ENCODE measurements at places on chromosomes 5 and 9. TPM values are rescaled to one million over a fixed set of nuclear protein-coding genes. Genes with fewer than 3 reads are reported as not detected.
A peak's percentile ranks its signal among the peaks of the same experiment; 100 is the strongest.

DNA sequence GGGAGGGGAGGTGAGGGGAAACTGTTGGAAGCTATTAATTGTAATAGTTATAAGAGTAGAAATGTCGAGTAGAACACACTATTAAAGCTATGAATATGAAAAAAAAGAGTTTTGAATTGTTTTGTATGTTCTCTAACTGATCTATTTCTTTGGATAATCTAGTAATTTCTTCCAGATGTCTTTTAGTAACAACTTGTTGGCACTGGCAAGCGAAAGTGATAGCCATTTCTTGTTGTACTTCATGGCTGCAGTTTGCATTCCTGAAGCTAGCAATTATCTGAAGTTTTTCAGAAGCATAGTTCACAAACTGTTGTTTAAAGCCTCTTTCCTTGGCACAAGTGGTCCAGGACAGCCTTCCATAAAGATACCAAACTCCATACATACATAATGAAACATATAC lies 49.4 kb upstream of the SPATA31C2 start:
- DNase-seq, result no peak

CARD9 gene
- total RNA-seq, result 19.5 TPM

DNA sequence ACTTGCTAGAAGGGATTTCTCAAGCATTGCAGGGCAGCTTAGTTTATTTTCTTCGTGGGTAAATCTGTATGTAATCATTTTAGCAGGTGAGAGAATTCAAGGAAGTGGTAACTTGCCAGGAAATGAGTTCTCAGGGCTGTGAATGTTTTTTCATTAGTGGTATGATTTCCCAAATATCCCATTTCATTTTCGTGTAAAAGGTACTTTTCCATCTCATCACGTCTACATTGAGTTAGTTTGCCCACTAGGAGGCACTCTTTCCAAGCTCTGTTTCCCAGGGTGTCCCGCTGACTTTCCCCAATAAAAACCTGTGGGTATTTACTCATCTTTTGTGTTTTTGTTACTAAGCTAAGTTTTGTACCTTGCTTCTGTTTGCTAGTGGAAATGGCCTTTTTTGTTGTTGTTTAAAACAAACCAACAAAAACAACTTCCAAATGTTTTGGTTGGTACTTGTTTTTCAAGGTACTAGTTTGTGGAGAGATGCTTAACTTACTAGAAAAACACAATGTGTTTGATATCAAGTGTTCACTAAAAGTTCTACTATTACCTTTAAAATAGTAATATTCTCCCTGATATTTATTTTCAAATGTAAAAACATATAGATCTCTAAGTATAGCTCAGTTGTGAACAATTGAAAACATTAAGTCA lies 373.6 kb downstream of the ADGRV1 start:
- no peak for DNase-seq

DNA sequence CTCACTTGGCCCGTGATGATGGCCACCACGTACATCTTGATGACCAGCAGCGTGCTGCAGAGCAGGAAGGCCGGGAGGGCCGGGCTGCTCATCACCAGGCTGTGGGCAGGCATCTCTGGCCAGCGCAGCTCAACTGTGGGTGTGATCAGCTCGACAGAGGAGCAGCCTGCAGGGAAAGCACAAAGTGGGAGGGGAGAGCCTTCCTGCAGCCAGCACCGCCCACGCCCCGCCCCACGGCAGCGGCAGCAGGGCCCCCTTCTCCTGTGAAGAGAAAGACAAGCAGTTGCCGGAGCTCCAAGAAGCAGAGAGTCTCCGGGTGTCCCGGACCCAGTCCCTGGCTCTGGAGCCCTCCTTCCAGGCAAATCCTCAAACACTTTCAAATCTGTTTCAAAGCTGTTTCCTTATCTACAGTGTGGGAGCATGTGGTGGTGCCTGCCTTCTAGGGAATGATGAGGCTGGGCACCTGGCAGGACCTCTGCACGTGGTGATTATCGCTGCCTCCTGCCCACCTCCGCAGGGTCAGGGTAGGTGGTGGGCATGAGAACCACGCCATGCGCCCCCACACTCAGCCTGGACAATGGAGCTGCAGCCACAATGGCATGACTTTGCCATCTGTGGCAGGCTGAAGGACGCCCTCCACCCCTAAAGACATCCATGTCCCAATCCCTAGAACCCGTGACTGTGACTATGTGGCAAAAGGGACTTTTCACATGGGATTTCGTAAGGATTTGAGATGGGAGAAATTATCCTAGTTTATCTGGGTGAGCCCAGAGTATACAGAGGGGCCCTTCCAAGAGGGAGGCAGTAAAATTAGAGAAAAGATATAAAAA lies at the start of gene PTGES:
TSS of gene PTGES (minus strand) at position 143 of the 830 bp plus-strand sequence. CDS start at position 113, 30 bp downstream.
- DNase-seq, result peak; percentile 80

MORN5 gene
- total RNA-seq, result not detected

DNA sequence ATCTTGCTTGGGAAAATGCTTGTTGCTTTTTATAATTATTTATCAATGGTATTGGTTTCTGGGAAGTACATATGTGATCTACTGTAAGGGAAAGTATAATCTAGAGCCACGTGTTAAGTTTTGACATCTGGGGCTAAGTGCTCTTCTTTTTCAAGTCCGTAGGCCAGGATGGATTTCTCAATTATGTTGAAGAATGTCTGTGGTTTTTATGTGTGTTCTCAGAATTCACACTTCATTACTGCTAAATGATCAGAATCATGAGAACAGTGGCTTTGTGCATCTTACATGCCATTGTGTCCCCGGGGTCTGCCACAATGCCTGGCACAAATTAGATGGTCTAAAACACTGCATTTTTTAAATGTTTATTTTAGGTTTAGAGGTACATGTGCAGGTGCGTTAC lies 14.5 kb upstream of the AUH start:
- no peak for DNase-seq

DNA sequence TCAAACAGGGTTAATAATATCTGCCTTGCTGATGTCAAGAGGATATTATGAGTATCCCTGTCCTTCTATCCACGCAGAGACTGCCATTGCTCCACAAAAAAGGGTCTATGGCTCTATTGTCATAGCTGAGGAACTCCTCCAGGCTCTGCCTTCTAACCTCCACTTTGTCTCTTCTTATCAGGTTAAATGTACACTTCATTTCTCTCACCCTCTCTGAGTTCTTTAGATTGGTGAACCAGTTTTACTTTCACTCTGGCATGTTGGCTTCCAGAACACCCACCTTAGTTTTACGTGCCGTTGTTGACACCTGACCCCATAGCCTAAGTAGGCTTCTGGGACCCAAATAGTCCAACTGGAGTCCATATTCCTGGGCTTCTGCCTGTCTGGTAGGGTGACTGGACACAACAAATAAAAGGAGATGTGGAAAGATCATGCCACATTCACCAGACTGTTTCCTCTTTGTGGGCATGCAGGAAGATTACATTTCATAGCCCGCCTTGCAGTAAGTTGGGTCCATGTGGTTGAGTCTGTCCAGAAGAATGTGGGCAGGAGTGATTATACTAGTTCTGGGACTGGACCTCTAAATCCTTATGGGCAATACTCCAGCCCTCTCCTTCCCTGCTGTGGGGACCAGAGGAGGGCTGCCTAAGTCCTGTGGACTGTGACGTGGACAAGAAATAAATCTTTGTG lies 350.4 kb upstream of the CLINT1 start:
- no peak for DNase-seq

- DNase-seq, result no peak
These were observed 972.8 kb downstream of the DTWD2 start for GRCh38 chr5:118015511-118015910.

- DNase-seq, result no peak
These were observed 398.1 kb downstream of the EBF1 start for GRCh38 chr5:158701406-158702177.

UGT3A2 gene
- total RNA-seq, result not detected

FSD1L gene
- 5.8 TPM for total RNA-seq

DNA sequence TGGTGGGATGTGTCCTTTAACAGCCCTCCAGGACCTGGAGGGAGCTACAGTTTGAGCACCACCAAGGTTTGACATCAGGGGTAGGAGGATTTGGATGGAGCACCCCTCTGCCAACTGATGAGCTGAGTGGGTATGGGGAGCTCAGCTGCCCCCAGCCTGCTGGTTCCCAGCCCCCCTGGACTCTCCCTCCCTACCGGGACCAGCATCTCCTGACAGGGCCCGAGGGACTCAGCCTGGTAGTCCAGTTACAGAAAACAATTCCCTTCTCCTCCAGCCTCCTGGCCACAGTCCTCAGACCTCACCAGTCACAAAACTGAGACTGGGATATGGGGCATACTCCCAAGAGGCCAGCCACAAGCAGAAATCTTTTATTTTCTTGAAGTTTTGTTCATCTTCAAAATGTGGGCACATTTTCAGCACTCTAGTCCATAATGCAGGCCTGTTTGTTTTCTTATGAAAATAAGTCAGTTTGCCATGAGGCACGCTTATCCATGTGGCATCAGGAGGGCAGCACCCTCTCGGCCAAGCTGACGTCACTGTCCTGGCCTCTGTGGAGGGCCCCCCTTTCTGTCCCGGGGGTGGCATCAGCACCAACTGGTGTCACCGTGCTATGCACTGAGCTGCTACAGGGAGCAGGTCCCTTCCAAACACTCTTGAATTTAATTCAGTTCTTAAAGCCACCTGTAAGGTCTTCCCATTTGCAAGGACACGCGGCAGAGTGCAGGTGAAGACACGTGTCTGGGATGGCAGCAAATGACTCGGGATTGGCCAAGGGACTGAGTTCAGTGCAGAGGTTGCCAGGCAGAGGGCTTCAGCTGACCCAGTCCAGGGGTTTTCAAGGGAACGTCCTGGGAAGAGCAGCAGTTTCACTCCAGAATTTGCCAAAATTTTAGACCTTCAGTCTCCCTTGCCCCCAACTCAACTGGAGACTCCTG lies 187.6 kb downstream of the GADD45G start:
- DNase-seq, result no peak

DNA sequence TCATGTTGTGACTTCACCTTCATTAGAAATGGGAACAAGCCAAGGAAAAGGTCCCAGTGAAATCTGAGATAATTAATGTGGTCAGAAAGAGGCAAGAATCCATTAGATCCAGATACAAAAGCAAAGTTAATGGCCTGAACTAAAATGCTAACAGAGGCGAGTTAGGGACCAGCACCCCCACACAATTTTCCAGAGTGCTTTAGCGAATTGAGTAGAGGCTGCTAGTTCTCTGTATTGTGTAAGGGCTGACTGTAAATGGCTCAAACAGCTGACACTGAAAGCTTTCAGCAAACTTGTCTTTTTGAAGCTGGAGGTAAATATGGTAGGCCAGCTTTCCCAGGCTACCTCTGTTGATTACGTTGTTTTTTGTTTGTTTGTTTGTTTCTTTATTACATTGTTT lies 75.5 kb downstream of the CSNK1A1 start:
- DNase-seq, result no peak

- DNase-seq, result no peak
These were observed 359.6 kb downstream of the DEPDC1B start for GRCh38 chr5:60340326-60340725.

HSPB3 gene
- total RNA-seq, result 0.49 TPM

DNA sequence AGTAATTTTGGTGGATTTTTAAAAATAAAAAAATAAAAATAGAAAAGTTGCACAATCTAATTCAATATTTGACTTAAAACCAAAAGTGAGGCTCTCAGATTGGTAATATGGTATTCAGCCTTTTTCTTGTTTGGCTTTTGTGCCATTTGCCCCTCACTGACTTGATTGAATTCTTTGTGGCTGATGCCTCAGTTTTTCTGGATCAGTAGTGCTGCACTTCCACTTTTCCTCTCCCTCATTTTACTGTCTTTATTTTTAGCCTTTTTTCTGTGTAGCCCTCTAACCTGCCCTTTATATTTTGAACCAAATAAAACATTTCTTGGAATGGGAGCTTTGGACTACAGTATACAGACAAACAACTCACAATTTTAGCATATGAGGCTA lies 3.8 kb upstream of the MSMP start:
- no peak for DNase-seq

CARD6 gene
- total RNA-seq, result 20.7 TPM

CFAP157 gene
- total RNA-seq, result 0.17 TPM

GRCh38 chr5:96080557-96080956 lies 118.9 kb upstream of the ELL2 start:
- DNase-seq, result no peak

ADAMTSL1 gene
- 0.94 TPM for total RNA-seq

DNA sequence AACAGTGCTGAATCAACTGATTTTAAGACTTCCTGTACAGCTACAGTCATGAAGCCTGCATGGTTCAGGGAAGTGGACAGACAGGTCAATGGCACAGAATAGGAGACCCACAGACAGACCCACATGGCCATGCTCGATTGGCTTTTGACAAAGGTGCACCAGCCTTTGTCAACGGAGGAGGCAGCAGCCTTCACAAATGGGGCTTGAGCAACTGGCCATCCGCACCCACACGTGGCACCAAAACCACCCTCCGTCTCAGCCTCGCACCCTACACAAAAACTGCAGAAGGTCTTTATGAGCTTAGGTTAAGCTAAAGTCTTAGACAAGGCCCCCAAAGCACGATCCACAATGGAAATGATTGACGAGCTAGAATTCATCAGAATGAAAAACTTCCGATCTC lies 59.5 kb upstream of the UBAC1 start:
- no peak for DNase-seq

DNA sequence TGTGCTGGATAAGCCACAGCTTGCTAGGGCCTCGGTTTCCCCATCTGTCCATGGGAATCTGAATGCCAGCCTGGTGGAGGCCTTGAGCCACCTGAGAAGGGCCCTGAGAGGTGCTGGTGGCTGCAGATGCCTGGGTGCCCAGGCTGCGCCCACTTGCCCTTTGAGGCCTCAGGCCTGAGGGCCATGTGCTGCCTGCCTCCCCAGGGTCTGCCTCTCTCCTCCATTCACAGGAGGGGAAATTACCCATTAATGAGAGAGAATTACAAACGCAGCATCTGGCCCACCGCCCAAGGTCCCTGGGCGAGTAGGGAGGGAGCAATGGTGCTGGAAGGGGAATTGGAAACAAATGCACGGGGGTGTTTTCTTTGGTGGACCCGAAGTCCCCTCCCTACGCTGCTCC lies 59.6 kb downstream of the BARX1 start:
- peak; percentile 37 for DNase-seq

RNF183 gene
- total RNA-seq, result not detected

DNA sequence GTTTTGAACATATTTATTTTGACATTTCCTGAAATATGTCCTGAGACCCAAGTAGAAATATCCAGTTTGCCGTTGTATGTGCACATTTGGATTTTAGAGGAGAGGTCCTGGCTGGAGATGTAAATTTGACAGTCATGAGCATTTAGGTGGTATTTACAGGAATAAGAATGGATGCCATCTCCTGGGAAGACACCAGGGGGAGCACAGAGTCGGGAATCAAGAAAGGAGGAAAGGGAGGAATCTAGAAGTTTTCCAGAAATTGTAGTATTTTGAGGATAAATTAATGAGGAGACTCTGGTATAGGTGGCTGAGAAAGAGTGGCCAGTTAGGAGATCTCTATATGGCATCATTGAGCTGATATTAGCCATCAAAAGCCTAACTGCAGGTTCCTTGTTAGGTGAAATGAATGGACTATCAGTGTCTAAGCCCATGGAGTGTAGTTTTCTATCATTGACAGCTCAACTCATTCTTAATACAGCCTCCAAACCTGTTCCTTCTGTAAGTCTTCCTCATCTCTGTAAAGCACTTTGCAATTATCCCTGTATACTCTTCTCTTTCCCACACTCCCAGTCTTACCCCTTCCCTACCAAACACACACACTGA lies 7.2 kb downstream of the GAPT start:
- DNase-seq, result no peak

GRCh38 chr9:127660886-127661741 lies 45.7 kb upstream of the CFAP157 start:
- no peak for DNase-seq

Data from spleen (tissue), 13 donors.